A673 (cell line): ENCODE measurements at places on chromosomes 7 and 10. TPM values are rescaled to one million over a fixed set of nuclear protein-coding genes. Genes with fewer than 3 reads are reported as not detected.

Gene TMEM273
- total RNA-seq, result not detected in 2 replicates

Gene ZPBP
- total RNA-seq, result not detected in 2 replicates

Gene DIP2C
- total RNA-seq, result 13.2 and 16.5 TPM in 2 replicates

Gene NPY4R
- not detected in 2 replicates for total RNA-seq

Gene CALD1
- 47.9 and 48.0 TPM in 2 replicates for total RNA-seq

Gene CC2D2B
- total RNA-seq, result not detected in 2 replicates

Gene GSTO2
- total RNA-seq, result 0.26 and 1.4 TPM in 2 replicates

Gene ZNF804B
- total RNA-seq, result not detected in 2 replicates

Gene AS3MT
- 4.8 and 5.2 TPM in 2 replicates for total RNA-seq

Gene EPO
- total RNA-seq, result 0.21 TPM in 1 of 2 replicates, not detected in the other

Gene NANOS1
- 0.67 and 0.70 TPM in 2 replicates for total RNA-seq

Gene TMEM196
- not detected in 2 replicates for total RNA-seq

Gene RAB18
- 95.5 and 110 TPM in 2 replicates for total RNA-seq

Gene SUMF2
- 157 and 159 TPM in 2 replicates for total RNA-seq

Gene AGAP9
- total RNA-seq, result 9.5 and 11.7 TPM in 2 replicates

Gene POLR3A
- total RNA-seq, result 27.3 and 27.8 TPM in 2 replicates

Gene PRSS37
- total RNA-seq, result not detected in 2 replicates

Gene CHN2
- total RNA-seq, result 61.2 and 64.3 TPM in 2 replicates

Gene KIAA1549
- 2.5 and 4.2 TPM in 2 replicates for total RNA-seq

Gene TSPAN33
- 1.6 and 3.5 TPM in 2 replicates for total RNA-seq

Gene CCDC136
- total RNA-seq, result 4.4 and 6.9 TPM in 2 replicates

Gene BUD31
- total RNA-seq, result 180 and 194 TPM in 2 replicates

Gene SFTPA1
- not detected in 2 replicates for total RNA-seq

Gene WNT16
- total RNA-seq, result not detected in 2 replicates

Gene SLC39A12
- total RNA-seq, result not detected in 2 replicates

Gene BUD23
- 133 and 138 TPM in 2 replicates for total RNA-seq

Gene MCM10
- 89.3 and 97.5 TPM in 2 replicates for total RNA-seq

Gene LRRTM3
- total RNA-seq, result not detected in 2 replicates

Gene ADAM22
- total RNA-seq, result 6.9 and 7.1 TPM in 2 replicates

Gene UTF1
- not detected in 2 replicates for total RNA-seq

Gene NXPH1
- total RNA-seq, result not detected in 2 replicates

Gene WEE2
- total RNA-seq, result 0.09 TPM in 1 of 2 replicates, not detected in the other

Gene CACNB2
- 30.0 and 34.1 TPM in 2 replicates for total RNA-seq

Gene EBLN1
- not detected in 2 replicates for total RNA-seq

Gene PRDX3
- total RNA-seq, result 215 and 234 TPM in 2 replicates

Gene MYOF
- total RNA-seq, result 15.9 and 24.2 TPM in 2 replicates

Gene AKR1D1
- total RNA-seq, result not detected in 2 replicates
